ENCODE measurements at places on chromosomes 4 and X.

DNA sequence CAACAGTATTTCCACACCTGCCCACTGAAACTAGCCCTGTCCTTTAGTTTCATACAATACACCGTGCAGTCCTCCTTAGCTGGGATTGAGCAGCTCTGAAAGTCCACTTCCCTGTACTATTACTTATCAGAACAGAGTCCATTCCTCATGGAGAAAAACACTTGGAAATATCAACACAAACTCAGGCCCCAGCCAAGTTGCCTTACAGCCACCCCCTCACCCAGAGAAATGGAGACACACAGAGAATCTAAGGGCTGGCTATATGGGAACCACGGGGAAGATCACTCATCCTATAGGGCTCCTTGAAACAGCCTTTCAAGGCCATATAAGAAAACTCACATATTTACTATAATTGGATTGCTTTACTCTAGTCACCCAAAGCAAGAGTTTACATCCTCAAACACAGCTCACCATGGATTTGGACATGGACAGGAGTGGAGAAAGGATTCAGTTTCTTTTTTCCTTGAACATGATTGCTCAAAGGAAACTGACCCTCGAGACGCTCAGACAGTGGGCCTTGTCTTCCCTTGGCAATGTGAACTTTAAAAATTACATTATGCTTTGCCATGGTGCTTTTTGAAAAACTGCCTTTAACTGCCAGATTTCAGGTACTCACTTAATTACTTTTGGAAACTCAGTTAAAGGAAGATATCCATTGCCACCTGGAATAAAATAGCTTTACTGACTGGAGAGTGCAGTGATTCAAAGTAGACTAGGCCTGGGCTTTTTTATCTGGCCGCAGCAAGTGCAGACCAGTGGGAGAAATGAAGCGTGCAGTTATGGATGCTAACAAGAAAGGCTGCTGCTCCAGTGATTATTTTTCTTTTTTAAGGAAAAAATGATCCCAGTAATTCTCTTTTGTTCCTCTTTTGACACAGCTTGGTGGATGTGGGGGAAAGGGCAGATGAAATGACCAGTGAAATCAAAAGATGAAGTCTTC lies 1.6 kb downstream of the SCARB2 start:
- DNase-seq: no peak

DNA sequence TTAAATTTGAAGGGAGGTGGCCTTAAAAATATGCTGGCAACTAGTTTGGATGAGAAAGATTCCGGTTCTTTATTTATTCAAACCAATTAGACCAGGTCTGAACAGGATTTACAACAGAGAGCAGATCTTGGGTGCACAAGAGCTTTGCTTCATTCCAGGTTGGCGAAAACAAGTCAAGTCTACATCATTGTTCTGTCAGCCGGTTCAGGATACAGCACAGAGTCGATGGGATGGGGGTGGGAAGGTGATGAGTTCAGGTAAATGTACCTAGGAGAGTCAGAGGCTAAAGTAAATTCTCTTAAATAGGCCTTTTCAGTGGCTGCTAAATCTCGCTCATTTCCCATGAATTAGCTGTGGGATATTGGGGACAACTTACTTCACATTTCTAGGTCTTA lies 882 bp upstream of the STIM2 start:
- no peak for DNase-seq

- DNase-seq: peak; percentile 79
Observed at GRCh38 chr4:107863850-107864371, 39.2 kb downstream of the SGMS2 start.

DNA sequence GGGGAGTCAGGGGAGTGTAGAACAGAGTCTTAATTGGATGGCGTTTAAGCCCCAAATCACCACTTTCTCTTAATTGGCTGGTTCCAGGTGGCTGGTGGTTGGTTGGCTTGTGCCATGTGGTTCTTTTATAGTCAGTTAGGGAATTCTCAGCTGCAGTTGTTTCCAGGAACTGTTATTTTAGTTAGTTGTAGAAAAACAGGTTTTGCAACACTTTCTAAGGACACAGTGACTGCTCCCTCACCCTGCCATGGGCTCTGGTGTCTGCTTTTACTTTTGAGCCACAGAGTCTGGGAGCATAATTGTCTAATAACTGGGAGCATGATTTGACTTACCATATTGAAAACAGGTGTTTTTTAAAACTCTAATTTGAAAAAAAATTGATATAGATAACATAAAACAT lies 75.8 kb upstream of the PCDH18 start:
- DNase-seq: no peak

All from fibroblast of skin of back (primary cell).